ENCODE measurements at places on chromosomes 13 and 19.
A peak's percentile ranks its signal among the peaks of the same experiment; 100 is the strongest.

GRCh38 chr19:30112171-30112570, 170.1 kb downstream of the URI1 start:
- DNase-seq = no peak

GRCh38 chr19:53879140-53880081, 2.6 kb upstream of the PRKCG start:
- peak; percentile 69 for DNase-seq

- DNase-seq = no peak
Measured at GRCh38 chr13:94556041-94556440, 39.9 kb downstream of the TGDS start.

- DNase-seq = no peak
Measured at GRCh38 chr13:79445968-79446645, 34.8 kb upstream of the NDFIP2 start.

GRCh38 chr13:51435002-51435578, 17.7 kb downstream of the INTS6 start:
- DNase-seq = no peak

- DNase-seq = no peak
Measured at GRCh38 chr19:35845215-35846037, 6.9 kb downstream of the NPHS1 start.

DNA sequence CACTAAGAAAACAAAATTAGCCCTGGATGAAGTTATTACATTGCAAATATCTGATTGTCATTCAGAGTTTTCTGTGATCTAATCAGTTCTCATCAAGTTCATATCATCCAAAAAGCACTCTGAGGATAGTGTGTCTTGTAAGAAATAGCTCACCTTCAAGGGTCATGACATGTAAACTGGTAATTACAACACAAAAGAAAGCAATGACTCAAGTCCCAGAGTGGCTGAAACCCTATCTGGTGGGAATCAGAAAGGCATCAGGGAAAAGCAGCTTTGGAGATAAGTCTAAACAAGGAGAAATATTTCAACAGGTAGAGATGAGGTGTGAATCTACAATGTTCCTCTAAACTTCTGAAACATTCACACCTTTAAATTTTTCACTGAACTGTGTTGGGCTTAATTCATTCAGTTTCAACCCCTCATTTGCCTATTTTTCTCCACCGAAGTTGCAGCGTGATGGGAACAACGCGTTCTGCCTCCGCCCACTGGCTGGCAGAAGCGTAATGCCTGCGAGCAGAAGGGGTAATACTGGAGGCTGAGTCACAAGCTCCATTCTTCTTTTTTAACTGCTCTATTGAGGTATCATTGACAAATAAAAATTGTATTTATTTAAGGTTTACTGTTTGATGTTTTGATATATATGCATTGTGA, 155.2 kb upstream of the IPO5 start:
- no peak for DNase-seq

DNA sequence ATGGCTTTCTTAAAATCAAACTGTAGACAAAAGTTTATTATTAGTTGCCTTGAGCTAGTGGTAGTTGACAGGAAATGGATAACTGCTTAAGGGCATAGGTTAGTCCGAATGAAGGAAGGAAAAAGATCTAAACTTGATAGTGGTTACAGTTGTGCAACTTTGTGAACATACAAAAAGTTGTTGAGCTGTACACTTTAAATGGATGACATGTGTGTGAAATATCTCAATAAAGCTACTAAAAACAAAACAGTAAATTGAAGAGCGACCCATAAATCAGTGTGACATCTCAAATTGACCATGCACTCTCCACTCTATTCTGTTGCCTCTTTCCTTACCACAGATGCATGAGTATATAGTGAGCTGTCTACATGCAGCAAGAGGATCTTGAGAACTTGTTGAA, 1757.8 kb downstream of the PCDH9 start:
- DNase-seq = no peak
